Left renal pelvis (tissue), 4 donors: ENCODE measurements at places on chromosomes 1 and 21.

DNA sequence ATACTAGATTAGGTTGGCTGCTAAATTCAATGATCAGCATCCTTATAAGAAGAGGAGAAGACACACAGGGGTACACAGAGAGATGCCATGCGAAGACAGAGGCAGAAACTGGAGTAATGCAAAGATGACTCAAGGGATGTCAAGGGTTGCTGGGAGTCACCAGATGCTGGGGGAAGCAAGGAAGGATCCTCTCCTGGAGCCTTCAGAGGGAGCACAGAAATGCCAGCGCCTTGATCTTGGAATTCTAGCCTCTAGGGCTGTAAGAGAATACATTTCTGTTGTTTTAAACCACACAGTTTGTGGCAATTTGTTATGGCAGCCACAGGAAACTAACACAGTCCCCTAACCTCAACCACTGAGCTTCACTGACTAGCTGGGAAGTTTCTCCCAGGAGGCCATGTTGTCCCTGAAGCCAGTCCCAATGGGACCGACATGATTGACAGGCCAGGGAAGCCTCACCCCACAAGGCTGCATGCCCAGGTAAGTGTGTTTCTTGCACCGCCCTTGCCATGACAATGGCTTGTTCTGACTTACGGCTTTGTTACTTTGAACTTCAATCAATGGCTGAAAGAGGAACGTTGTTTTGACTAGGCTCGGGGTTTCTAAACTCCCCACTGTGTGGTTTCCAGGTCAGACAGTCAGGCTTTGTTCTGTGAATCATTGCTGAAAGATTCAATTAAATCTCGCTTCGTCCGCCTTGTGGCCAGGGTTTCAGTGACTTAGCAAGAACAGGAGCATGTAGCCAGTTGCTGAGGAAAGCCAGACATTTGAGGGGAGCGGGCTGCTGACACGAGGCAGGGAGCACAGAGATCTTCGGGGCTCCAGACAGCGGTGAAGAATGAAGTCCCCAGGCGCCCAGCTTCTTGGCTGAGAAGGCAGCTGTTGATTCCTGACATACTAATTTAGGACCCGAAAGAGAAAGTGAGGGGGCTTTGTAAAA lies 62.3 kb downstream of the RUNX1 start:
- DNase-seq, result no peak

DNA sequence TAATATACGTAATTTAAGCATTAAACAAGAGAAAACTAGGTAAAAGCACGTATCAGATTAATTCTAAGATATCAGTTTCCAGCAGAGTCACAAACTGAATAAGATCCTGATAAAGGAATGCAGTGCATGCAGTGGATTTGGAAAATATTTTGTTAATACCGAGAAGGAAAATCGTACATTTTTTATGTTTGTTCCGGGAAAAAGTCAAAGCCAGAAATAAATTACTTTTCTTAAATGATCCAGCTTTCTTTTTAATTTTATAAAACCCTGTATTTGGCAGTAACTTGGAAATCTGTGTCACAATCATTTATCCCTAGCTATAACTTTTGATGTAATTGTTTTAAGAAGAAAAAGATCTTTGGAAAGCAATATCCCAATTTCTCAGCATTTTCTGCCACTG lies 955 bp downstream of the PALMD start:
- DNase-seq, result no peak

DNA sequence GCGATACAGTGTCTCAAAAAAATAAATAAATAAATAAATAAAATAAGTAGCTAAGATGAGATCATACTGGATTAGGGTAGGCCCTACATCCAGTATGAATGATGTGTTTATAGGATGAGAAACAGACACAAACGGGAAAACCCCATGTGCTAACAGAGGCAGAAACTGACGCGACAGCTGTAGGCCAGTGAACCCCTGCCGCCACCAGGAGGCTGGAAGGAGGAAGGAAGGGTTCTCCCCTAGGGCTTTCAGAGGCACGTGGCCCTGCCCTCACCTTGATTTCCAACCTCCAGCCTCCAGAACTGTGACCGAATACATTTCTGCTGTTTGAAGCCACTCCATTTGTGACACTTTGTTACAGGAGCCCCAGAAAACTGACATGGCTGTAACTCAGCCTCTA lies 38.5 kb downstream of the CHD5 start:
- DNase-seq, result no peak

DNA sequence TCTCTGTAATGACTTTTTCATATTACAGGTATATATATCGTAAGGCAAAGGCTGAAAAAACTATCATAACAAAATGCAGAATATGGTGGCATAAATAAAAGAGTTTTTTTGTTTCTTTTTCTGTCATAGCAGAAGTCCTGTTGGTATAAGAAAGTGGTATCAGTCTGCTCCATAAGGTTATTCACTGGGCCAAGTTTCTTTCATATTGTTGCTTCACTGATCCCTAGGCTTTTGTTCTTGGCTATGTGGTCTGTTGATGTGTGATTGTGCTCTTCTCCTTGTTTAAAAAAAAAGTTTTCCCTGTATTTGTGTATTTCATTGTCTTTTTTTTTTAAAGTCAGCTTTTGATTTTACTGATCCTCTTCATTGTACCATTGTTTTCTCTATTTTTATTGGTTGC lies 26.0 kb downstream of the PTBP2 start:
- no peak for DNase-seq

GRCh38 chr1:61839679-61840078 lies 97.4 kb downstream of the PATJ start:
- DNase-seq, result no peak

GRCh38 chr1:246856371-246856770 lies 75.4 kb downstream of the AHCTF1 start:
- no peak for DNase-seq

GRCh38 chr1:54606096-54606989 lies 17.0 kb downstream of the FAM151A start:
- DNase-seq, result no peak

DNA sequence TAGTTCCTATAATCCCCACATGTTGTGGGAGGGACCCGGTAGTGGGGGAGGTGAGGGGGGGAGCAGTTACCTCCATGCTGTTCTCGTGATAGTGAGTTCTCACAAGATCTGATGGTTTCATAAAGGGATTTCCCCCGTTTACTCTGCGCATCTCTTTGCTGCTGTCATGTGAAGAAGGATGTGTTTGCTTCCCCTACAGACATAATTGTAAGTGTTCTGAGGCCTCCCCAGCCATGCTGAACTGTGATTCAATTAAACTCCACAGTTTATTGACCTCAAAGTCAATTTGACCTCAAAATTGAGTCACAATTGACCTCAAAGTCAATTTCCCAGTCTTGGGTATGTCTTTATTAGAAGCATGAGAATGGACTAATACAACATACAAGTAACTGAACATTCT lies 19.7 kb downstream of the DPH5 start:
- DNase-seq, result no peak

GRCh38 chr1:21946836-21947587 lies 9.9 kb upstream of the HSPG2 start:
- no peak for DNase-seq

DNA sequence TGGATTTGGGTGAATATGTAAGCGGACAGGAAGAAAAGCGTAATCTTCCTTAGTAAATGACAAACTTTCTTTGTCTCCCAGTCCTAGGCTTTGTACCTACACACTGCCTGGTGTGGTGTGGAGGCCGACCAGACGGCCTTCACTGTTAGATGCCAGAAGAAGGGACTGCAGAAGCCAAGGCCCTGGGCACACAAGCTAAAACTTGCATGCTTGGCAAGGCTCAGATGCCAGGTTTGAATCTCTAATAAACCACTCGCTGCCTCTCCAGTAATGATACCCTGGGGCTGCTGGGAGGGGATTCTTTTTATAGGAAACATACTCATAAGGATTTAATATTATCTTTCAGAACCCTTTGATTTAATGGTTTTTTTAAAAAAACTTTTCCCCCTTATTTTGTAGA lies 263.8 kb downstream of the PTPRC start:
- no peak for DNase-seq

GRCh38 chr1:178061620-178062019 lies 32.3 kb upstream of the RASAL2 start:
- DNase-seq, result no peak

DNA sequence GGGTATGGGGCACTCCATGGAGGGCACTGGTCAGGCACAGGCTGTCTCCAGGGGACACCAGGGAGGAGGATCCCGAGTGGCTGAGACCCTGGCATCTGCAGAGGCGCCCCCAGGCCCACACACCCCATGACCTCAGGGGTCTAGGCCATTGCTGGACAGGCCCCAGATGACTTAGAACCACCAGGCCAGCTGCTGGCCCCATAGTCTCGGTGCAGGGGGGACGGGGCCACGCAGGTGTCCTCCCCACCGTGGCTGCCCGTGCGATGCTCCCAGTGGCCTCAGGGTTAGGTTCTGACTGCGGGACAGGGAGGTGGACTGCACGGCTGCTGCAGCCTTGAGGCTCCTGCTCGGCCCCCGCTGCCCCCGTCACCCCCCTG lies 44.0 kb downstream of the MORN1 start:
- no peak for DNase-seq

GRCh38 chr1:54417123-54417522 lies 10.9 kb upstream of the SSBP3 start:
- no peak for DNase-seq

DNA sequence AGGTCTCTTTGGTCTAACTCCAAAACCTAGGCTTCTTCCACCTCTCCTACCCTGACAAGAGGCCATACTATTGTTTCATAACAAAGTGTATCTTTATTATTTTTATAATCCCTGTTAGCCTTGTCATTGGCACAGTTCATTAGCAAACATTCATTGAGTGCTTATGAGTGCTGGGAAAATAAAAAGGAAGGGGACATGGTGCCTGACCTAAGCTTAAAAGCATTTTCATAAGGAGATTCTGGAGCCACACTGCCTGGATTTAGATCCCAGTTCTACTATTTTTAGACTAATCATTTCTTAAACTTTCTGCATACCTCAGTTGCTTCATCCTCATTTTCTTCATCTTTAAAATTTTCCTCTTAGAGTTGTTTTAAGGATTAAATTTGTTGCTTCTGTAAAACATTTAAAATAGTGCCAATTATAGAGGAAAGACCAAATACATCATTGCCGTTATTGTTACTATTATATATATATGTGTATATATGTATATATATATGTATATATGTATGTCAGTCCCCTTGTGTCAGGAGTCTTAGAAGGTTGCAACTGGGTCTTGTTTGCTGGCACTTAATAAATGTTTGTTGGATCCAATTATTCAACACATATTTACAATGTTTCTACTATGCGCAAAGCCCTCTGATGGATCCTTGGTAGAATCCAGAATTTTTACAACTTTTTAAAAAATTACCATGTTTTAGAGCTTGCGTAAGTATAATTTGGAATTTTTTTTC lies 250.9 kb upstream of the SGIP1 start:
- no peak for DNase-seq

- DNase-seq, result no peak
Measured at GRCh38 chr1:220734571-220735326, 13.4 kb upstream of the MTARC2 start.

DNA sequence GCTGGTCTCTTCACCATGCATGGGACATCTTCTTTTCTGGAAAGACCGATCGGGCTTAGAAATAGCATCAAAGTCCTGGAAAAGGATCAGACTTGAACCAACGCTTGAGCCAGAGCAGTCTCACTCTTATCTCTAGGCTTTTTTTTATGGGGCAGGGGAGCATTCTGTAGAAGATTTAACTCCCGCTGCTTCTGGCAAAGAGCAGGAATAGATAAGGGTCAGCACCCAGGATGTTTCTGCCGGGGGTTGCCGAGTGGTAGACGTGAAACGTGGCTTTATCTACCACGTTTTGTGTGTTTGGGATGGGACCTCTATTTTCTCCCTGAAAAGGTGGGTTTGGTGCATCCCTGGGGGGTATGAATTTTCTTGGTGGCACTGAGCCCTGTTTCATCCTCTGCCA lies 18.8 kb downstream of the SPSB1 start:
- DNase-seq, result no peak

DNA sequence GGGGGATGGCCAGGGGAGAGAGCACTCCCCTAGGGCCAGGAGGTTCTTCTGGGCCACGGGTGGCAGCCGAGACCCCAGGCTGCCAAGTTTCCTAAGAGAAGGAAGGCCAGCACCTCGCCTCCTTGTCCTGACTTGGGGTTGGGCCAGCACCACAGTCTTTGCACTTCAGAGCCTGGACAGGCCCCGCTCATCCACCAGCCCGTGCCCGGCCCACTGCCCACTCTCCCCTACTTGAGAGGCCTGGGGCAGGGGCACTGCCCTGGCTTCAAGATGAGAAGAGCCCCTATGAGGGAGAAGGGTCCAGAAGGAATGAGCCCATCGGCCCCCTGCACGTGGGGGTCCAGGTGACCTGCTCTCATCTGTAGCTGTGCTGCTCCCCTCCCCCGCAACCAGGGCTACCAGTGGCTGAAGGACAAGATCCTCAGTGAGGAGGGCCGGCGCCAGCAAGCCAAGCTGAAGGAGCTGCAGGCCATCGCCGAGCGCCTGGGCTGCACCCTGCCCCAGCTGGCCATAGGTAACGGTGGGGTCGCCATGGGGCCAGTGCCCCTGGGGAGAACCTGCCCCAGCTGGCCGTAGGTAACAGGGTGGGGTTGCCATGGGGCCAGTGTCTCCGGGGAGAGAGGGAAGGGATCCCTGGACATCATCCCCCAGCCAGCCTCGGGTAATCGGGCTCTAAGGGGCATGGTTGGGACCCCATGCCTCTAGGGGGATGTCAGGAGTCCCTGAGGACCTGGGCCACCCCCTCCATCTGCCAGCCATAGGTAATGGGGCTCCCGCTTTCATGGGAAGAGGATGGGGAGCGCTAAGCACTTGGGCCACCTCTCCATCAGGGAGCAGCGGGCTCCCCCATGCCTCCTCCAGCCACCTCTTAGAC lies 50.8 kb downstream of the KCNAB2 start:
- DNase-seq, result no peak

DNA sequence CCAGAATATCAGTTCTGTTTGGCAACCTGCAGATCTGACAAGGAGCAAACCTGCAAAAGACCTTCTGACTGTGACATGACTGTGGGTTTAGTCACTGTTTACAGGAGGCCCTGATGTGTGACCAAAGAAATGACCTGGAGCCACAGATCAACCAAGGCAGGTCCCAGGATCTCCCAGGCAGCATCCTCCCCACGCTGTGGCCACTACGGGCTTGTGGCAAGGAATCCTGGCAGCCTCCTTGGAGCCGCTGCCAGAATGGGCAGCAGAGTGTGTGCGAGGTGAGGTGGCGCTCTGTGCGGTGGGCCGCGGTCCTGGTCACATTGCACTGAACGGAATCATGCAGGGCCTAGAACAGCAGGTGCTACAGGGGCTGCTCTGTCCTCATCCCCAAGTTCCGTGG lies 15.9 kb downstream of the MCM3AP start:
- DNase-seq, result no peak

DNA sequence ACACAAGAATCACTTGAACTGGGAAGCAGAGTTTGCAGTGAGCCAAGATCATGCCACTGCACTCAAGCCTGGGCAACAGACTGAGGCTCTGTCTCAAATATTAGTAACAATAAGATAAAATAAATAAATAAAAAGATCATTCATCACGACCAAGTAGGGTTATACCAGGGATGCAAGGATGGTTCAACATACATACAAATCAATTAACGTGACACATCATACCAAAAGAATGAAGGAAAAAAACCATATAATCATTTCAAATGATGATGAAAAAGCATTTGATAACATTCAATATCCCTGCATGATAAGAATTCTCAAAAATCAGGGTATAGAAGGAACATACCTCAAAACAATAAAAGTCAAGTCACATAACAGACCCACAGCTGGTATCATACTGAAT lies 38.3 kb downstream of the PHTF1 start:
- no peak for DNase-seq
